ENCODE measurements at places on chromosomes 12 and 14.

DNA sequence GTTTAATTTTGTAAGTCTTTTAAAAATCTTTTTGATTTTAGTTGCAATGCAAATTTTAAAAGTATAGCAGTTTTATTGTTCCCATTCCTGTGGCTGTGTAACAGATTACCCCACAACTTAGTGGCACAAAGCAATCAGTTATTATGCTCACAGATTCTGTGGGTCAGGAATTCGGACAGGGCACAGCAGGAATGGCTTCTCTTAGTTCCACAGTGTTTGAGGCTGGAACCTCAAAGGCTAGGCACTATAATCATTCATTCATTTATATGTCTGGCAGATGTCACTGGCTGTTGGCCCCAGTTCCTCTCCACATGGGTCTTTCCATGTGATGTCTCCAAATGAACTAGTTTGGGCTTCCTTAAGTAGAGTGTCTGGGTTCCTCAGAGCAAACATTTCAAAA lies 193.3 kb downstream of the RAD51B start:
- DNase-seq = no peak

DNA sequence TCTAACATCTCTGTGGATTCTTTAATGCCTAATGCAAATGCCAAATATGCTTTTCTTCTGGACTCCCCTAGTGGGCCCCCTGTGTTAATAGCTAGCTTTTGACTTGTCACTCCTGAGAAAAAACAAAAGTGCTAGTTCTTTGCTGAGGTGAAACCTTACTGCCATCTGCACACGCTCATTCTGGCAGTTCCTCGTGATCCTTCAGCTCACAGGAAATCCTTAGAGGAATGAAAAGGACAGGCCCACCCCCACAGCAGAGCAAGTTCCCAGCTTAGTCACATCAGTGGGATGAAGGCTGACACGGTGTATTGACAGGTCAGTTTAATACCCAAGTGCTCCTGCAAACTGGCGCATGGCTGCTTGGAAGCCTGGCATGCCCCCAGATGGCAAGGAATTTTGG lies 165.1 kb upstream of the ATP2B1 start:
- no peak for DNase-seq

- DNase-seq = no peak
Observed at GRCh38 chr12:102567031-102567985, 86.9 kb upstream of the IGF1 start.

DNA sequence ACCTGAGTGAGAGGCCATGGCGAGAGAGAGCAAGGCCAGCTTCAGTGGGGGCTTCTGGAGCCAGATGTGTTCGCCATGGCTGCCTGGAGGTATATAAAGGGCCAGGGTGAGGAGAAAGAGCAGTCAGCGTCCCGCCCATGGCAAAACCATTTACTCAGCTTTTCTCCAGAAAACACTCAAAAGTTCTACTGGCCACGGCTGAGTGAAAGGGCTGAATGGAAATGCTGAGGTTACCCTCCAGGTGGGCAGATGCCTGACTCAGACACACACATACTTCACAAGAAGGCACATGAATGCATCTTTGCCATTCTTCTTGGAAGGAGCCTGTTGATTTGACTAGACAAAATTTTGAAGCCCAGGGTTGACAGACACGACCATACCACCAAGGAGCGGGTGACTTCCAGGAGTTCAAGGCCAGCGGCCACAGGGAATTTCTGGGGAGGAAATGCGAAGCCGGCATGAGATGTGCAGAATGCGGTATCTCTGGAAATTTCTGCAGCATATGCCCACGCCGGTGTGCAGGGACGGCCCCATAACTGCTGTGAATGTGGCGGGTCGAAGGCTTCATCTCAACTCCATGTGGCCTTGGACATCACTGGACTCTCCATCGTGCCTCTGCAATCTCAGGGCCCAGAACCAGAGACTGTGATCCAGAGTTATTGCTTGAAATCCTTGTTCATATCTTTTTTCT lies at the start of gene IL31:
Gene IL31, minus strand, starts transcription at position 67 of the 691 bp plus-strand sequence. Its CDS starts 49 bp downstream, at position 18.
- no peak for DNase-seq

GRCh38 chr12:106978035-106978800 lies 8.7 kb downstream of the MTERF2 start:
- DNase-seq = peak; percentile 32

GRCh38 chr12:27176765-27177164 lies 67.3 kb upstream of the STK38L start:
- no peak for DNase-seq

GRCh38 chr12:111268738-111269572 lies 99.9 kb downstream of the PHETA1 start:
- peak; percentile 3 for DNase-seq

GRCh38 chr14:100618318-100618693 lies 31.1 kb upstream of the BEGAIN start:
- no peak for DNase-seq

DNA sequence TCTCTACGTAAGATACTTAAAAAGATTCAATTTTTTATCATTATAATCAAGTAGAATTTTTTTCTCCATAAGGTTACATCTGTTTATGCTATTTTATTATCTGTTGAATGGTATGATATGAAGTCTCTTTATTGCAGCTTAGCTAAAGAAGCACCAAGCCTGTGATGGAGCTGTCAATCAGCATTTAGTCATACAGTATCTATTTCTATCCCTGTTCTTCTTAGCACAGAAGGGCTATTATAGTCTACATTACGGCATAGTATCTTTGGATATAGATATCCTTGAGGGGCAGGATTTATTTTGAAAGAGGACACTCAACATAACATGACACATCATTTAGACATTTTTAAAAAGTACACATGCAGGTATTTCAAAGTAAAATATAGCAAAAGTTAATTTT lies 277.1 kb downstream of the FOXG1 start:
- DNase-seq = no peak

- DNase-seq = no peak
Observed at GRCh38 chr12:49092086-49092815, 2.4 kb downstream of the DHH start.

GRCh38 chr12:130481392-130481879 lies 143.7 kb downstream of the PIWIL1 start:
- DNase-seq = no peak

DNA sequence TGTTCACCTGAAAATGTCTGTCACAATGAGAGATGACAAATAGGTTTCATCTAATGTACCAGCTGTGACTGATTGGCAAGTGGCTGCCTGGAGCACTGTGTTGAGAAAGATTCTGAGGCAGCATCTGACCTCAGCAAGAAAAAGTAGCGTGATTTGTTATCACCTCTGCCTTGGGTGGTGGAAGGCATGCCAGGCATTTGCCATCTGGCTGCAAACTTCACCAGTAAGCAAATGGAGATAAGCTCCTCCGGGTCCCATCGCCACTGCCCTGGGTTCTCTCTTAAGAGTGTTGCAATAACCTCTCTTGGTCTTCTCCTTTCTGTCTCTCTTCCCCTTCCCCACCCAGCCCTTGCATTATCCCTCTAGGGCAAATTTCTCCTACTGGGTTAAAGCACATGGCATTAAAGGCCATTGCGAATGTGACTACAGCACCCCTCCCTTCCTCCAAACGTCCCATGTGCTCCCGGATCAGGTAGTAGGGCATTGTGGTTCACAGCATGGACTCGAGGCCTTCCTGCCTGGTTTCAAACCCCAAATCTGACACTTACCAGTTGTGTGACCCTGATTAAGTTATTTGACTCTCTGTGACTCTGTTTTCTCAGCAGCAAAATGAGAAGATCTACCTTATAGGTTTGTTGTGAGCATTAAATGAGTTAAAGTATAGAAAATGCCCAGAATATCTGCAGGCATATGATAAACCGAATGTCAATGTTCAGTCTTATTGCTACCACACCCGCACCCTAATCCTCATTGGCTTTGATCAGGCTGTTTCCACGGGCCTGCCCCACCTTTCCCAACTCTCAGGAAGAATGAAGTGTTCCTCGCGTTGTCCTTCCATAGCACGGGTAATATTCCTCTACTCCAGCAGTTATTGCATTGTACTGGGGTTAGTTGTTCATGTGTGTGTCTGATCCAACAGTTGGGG lies 8.2 kb upstream of the LGALS3 start:
- no peak for DNase-seq

- DNase-seq = no peak
Observed at GRCh38 chr12:107845226-107845979, 70.9 kb downstream of the ASCL4 start.

GRCh38 chr14:72519543-72519942 lies 374.4 kb downstream of the DPF3 start:
- DNase-seq = no peak

DNA sequence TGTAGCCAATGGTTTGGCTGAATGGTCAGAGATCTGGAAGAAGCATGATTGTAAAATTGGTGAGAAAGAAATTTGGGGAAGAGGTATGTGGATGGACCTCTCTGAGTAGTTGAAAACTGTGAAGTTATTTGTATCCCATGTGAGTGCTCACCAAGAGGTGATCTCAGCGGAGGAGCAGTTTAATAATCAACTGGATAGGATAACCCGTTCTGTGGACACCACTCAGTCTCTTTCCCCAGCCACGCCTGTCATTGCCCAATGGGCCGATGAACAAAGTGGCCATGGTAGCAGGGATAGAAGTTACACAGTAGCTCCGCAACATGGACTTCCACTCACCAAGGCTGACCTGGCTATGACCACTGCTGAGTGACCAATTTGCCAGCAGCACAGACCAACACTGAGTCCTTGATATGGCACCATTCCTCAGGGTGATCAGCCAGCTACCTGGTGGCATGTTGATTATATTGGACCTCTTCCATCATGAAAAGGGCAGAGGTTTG lies 257.4 kb upstream of the ATXN7L3B start:
- no peak for DNase-seq

DNA sequence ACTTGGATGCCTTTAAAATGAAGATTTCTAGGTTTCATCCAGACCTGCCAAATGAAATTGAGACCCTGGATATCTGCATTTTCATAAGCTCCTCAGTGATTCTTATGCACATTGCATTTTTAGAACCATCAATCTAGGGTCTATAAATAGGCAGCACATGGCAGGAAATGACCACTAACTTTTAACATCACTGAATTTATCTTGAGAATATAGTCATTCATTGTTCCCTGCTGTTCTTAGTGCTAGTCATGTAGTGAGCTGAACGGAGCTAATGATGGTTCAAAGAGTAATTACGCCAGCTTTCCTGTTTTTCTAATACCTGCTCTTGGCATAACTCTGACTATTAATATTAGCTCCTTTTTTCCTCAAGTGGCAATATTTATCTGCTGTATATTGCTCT lies 91.6 kb downstream of the TPH2 start:
- DNase-seq = no peak

GRCh38 chr12:57569858-57570257 lies 20.0 kb downstream of the KIF5A start:
- no peak for DNase-seq

DNA sequence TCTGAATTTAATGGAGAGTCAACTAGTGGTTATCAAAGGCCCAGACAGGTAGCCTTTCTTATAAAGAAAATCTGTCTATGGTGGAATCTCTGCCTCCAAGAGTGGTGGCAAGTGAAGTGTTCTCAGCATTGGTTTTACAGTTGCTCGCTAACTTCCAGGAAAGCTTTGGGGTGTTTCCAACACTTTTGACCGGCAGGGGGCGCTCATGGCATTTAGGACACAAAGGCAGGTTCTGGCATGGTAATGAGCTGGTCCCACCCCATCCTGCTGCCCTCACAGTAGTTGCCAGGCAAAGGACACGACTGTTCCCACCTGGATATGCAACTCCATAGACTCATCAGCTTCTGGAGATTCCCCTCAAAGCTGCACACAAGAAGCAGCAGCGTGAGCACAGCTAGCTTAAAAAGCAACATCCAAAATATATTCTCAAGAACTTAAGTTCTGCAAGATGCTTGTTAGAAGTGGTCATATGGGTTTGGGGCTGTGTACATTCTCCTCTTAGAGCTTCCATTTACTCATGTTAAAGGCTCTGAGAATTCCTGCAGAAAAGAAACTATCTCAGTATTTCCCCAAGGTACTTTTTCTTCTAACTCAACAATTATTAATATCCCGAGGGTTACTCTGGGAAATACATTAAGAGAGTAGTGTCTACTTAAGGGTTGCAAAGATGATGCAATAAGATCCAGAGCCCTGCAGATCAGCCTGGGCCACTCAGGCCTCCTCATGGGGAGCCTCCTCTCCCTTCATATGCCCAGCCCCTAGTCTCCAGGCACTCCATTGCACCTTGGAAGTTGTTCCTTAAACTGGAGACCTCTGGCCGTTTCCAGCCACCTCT lies 14.8 kb downstream of the PROX2 start:
- DNase-seq = peak; percentile 71

DNA sequence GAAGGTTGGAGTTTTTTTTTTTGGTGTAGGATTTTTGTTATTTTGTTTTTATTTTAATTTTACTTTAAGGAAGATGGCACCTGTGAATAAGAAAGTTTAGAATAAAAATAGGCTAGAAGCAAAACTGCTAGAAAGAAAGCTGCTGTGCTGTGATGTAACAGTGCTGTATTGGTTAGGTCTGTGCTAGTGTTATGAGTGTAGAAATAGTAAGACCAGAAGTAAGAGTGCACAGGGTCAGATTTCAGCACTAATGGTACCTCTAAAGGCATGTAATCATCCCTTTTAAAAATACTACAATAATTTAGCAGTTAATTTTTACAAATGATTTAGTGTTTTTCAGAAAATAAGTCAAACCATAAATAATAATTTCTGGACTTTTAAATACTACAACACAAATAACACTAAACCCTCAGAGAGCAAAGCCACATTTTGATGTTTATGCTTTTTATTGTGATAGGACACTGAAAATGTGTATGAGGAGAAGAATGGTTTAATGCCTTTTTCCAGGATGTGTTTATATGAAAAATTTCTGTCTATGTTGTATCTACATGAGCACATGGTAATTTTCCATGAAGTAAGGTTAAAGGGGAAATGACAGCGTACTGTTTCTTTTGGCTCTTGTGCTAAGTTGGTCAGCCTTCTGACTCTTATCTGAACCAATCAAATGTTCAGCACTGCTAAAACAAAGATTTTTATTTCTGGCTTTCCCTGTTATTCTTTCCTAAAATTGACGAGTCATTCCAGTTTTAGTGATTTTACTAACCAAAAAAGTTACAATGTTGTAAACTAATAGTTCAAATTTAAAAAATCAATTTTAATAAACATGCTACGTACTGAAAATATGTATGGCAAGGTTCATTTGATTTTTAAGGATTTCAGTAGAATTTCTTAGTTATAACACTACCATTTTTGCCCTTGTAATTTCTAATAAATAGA lies 96.1 kb downstream of the PPHLN1 start:
- no peak for DNase-seq
